ENCODE measurements at places on chromosomes 3 and 15. TPM values are rescaled to one million over a fixed set of nuclear protein-coding genes. Genes with fewer than 3 reads are reported as not detected.
A peak's percentile ranks its signal among the peaks of the same experiment; 100 is the strongest.

Gene GUCA1C
- total RNA-seq: not detected

DNA sequence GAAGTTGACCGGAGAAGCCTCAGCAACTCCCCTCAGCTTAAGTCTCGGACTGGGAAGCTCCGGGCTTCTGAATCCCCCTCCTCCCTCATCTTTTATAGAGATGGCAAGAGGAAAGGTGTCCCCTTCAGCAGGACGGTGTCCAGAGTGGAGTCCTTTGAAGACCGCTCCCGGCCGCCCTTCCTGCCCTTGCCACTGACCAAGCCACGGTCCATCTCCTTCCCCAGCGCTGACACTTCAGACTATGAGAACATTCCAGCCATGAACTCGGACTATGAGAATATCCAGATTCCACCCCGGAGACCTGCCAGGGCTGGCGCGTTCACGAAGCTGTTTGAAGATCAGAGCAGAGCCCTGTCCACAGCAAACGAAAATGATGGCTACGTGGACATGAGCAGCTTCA lies 2.4 kb downstream of the FGD5 start:
- peak; percentile 48 for DNase-seq

Gene GALNT15
- total RNA-seq: 0.28 TPM

Gene CCDC9B
- total RNA-seq: 60.0 TPM

Gene NR1I2
- total RNA-seq: not detected

Gene CYP1A2
- not detected for total RNA-seq

- DNase-seq: no peak
Measured at GRCh38 chr15:80162059-80162554, 9.3 kb downstream of the FAH start.

DNA sequence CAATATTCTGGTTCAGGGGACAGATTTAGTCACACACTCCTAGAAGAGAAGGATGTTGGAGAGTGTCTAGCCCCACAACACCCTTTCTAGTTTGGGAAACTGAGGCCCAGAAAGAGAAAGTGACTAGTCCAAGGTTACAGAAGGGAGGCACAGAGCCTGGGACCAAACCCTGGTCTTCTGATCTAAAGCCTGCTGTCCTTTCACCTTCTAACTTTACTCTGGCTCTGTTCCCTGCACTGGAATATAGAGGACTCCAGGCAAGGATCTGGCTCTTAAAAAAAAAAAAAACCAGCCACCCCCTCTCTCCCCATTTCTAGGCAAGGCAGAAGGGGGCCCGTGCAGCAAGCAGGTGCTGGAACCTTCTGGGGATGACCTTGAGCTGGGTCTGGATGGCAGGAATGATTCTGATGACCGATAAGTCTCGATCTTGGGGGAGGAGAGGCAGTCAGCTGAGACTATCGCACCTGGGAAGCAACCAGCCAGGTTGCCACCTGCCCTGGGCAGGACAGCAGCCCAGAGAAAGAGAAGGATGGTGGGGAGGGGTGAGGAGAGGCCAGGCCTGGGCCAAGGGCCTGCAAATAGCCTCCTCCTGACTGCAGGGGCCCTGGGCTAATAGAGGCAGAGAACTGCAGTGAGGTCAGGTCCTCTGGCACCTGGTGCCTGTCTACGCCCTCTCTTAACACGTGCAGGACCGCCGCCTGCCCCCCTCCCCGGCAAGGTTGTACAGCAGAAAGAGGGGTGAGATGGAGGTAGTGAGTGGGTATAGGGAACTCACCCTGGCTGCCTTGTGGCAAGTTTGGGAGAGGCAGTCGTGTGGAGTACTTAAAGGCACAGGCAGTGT lies 30.4 kb upstream of the RHCG start:
- no peak for DNase-seq

Gene CDC25A
- 2.7 TPM for total RNA-seq

GRCh38 chr3:61688307-61688984 lies 127.1 kb downstream of the PTPRG start:
- DNase-seq: no peak

- DNase-seq: no peak
Measured at GRCh38 chr3:132911741-132912415, 126.3 kb upstream of the TMEM108 start.

- no peak for DNase-seq
Measured at GRCh38 chr3:72728329-72728889, 119.8 kb downstream of the SHQ1 start.

Gene SRP14
- 199 TPM for total RNA-seq

DNA sequence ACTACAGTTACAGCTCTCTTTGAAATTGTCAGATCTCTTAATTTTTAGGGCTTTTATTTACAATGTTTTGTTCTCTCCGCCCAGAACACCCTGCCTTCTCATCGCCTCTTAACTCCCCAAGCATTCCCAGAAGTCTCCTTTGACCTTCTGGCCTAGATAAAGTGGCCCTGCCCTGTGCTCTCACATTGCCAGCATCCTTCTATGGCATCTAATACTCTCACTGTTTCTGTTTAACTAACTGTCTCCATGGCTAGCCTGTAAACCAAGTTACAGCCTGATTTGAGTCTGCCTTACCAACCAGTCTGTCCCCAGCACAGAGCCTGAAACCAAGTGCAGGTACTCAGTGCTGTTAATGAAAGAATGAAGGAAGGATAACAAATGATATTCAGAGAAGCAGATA lies 19.9 kb downstream of the COL8A1 start:
- DNase-seq: no peak

GRCh38 chr3:196284396-196284795 lies 3.1 kb downstream of the PCYT1A start:
- no peak for DNase-seq

DNA sequence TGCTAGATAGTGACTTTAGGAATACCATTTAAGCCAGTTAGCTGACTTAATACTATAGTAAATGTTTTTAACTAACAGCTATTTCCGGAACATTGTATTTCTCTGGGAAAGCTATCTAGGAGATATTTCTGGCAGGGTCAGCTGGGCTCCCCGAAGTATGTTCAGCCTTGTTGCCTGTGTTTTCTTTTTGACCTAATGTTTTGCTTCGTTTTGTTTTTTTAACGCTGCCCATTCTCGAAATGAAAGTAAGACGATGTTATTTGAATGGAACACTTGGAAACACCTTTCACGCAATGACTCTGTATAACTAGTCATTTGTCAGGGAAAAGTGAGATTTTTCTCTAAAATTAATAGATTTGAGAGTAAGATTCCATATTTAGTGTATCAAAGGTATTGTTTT lies 702.9 kb upstream of the NAALADL2 start:
- no peak for DNase-seq

Gene LYZL4
- total RNA-seq: not detected

DNA sequence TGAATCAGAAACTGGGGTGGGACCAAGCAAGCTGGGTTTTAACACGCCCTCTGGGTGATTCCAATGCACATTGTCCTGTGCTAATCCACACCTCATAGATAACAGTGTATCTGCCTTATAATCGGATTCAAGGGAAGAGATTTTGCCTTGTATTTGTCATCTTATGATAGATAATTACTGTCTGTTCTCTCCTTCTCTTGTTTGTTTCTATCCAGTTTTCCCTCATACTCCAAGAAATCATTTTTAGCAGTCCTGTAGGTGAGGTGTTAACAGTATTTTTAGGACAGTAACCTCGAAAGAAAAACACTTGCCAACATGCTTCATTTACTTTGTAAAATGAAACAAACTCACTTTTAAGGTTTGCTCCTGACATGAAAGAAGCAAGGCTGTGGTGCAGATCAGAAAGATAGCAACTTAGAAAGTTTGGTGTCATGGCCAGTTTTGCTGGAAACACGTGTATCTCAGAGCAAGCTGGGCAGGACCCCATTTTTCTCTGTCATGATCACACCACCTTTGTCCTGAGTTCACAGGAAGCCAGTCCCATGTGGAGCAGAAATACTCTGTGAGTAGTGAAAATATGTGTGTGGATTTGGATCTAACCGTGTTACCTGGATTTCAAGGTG lies 72.6 kb downstream of the TRAK1 start:
- no peak for DNase-seq

- no peak for DNase-seq
Measured at GRCh38 chr3:178155521-178155920, 380.7 kb upstream of the KCNMB2 start.

Gene KLHL40
- not detected for total RNA-seq

DNA sequence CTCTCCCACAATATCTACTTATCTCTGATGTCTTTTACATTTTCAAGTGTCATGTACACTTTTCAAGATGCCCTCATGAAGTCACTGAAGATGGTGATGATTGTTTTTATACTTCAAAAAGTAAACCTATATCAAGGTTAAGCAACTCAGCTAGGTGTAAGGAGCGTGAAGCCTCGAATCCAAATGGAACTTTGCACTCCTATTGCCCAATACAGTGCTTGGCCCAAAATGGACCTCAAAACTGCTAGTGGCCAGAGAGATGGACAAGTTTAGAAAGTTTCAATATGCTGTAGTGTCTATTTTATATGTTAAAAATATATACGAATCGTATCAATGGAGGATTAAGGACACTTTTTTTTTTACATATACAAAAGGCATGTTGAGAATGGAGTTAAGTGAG lies 167.7 kb downstream of the CHL1 start:
- no peak for DNase-seq

Gene ADAMTS9
- total RNA-seq: 4.6 TPM

Gene KCNH8
- not detected for total RNA-seq

Gene PRR20G
- total RNA-seq: not detected

DNA sequence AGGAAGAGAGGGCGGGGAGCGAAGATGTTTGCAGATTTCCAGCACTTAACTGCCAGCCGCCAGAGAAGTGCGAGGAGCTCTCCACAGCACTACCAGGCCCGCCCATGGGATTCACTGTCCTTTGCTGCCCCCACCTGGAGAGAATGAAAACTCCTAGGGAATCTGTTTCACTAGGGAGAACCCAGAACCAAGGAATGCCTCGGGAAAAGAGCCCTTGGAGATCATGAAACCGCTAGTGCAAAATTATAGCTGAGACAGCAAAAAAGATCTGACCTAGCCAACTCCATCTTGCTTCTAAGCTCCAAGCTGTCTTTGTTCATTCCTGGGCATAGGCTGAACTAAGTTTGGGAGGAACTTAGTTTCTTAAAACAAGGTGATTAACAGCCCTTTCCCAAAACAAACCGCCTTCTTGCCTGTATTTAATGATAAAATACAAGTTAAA lies 82.6 kb upstream of the GCNT3 start:
- DNase-seq: no peak

DNA sequence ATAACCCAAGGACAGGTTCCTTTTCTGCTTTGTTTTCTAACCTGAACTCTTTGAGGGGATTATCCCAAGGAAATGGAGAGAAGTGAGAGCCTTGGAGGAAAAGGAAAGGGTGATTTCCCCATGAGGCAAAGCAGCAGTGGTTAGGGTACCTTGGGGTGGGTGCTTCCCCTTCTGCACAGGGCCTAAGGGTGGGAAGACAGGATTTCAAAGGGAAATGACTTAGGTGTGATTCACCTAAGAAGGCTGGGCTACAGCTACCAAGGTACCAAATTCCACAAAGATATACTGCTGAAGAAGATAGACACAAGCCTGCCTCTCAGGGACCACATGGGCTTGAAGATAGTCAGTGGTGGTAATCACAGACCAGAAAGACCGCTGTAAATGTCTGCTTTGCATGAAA lies 325.3 kb upstream of the DPH6 start:
- no peak for DNase-seq

DNA sequence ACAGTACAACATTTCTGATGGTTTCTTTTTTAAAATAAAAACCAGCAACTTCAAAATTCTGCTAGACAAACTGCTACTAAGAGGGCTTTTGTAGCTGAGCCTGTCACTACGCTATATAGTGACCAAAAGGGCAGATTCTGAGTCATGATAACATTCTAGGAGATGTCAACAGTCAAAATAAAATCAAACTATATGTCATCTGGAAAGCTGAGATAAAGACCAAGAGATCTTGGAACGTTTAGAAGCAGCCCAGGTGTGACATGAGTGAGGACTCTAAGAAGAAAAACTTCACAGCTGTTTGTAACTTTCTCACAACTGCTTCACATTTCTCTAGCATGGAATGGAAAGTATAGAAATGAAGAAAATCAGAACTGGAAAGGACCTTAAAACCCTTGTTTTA lies 84.6 kb downstream of the FILIP1L start:
- no peak for DNase-seq

Gene CATSPER2
- 3.1 TPM for total RNA-seq

Gene VILL
- total RNA-seq: 2.6 TPM

Gene LRTM1
- total RNA-seq: not detected

Gene NPAP1
- total RNA-seq: not detected

Data from chondrocyte (in vitro differentiated cells).